Renal cortex interstitium (tissue), 15 donors: ENCODE measurements at places on chromosomes 1 and 21.

DNA sequence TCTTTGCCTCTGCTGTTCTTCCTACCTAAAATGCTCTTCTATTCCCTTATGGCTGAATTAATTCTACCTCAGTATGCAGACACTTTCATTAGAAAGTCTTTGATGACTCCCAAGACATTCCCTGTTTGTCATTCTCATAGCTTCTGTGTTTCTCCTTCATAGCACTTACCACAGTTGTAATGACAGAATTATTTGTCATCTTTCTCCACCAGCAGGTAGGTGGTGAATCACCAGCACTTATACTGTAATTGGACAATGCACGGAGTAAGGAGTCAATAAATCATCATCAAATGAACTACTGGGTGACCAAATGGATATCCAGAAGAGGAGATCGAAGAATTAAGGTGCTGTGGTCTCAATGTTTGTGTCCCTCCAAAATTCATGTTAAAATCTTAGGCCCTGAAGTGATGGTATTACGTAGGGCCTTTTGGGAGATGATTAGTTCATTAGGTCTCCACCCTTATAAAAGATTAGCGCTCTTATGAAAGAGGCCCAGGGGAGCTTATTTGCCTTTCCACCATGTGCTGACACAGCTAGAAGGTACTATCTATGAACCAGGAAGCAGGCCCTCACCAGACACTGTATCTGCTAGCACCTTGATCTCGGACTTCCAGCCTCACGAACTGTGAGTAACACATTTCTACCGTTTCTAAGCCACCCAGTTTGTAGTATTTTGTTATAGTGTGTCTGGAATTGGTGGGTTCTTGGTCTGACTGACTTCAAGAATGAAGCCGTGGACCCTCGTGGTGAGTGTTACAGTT, 2.4 kb upstream of the CCT8 start:
- no peak for DNase-seq

- no peak for DNase-seq
Measured at GRCh38 chr1:218665221-218665620, 320.1 kb downstream of the TGFB2 start.

GRCh38 chr1:3885611-3886010, 14.5 kb downstream of the C1orf174 start:
- DNase-seq = no peak

DNA sequence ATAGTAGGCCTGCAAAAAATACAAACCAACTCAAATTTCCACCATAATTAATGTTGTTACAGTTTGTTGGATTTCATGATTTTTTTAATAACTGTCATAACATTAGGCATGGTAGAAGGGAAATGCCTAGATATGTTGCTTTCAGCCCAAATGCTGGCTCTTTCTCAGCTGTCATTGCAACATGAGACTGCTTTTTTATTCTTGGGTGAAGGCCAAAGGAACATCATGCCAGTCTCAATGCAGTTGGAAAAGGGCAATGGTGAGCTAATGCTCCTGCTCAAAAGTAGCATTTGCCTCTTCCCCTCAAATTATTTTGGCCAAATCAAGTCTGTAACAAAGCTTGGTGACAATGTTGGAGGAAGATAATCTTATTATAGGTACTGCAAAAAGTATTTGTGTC, 877.7 kb upstream of the PRMT6 start:
- DNase-seq = no peak

GRCh38 chr1:47593013-47593568, 155.2 kb downstream of the FOXD2 start:
- no peak for DNase-seq

DNA sequence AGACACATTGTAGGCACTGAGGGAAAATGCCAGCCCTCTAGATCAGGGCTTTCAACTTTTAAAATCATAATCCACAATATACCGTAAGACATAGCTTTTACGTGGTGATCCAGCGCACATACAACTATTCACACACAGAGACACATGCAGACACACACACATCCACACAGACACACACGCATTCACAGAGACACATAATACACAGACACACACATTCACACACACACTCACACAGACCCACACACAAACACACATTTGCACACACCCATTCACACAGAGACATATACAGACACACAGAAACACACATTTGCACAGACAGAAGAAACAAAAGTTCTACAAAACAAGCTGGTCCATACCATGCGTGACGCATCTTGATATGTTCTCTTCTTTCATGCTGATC, 244.5 kb downstream of the RHOU start:
- DNase-seq = no peak

DNA sequence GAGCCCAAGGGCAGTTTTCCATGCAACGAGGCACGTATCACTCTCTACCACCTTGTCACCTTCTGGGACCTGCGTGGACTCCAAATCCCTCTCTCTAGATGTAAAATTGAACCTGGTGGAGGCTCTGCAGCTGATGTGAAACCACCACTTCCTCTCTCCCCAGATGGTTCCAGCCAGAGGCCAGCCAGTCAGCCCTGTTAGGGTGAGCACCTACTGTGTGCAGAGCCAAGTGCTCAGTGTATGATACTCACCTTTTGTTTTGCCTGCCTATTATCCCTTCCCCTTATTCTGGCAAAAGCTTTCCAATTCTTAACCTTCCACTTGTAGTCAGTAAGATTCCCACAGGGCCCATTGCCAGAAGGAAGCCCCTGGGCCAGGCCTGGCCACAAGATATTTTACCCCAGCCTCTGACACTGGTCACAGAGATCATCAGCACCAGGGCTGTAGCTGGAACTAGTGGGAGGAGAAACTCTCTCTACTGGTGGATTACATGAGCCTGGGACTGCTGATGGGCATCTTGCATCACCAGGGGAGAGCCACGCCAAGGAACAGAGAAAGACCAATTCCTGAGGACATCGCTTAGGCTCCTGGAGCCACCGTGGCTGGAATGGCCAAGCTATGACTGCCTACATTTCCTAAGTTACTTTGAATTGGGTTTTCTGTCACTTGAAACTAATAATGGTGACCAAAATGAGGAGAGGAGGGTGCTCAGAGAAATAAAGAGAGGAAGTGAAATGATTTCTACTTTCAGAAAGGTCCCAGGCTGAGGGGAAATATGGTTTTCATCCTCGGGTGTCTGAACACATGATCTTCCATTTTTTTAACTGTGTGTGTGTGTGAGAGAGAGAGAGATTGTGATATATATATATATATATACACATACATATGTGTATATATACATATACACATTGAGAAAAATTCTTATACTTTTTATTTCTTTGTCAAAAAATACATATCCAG, 26.6 kb upstream of the RD3 start:
- DNase-seq = no peak

- DNase-seq = no peak
Measured at GRCh38 chr1:36650200-36651065, 167.7 kb upstream of the CSF3R start.

GRCh38 chr1:155014709-155015508, 12.3 kb downstream of the ZBTB7B start:
- no peak for DNase-seq

GRCh38 chr1:53066891-53067738, 5.1 kb downstream of the PODN start:
- DNase-seq = no peak

GRCh38 chr1:46444466-46444865, 45.2 kb upstream of the DMBX1 start:
- DNase-seq = no peak

GRCh38 chr1:111832521-111833155, 76.9 kb downstream of the DDX20 start:
- DNase-seq = no peak

DNA sequence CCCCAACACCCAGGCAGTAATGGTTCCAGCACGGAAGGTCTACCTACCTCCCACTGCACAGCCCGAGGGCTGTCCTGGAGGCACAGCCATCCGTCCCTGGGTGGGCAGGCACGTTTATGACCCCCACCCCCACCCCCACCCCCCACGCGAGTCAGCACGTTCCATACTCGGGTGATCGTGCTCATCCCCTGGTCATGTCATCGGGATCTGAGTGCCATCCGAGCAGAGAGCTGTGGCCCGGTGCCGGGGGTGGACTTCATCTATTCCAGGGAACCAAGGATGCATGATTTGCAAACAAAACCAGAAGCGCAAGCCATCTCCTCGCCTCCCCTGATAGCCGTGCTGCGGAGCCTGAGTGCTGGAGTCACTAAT, 1.1 kb downstream of the TSPEAR start:
- no peak for DNase-seq

- no peak for DNase-seq
Measured at GRCh38 chr1:8763888-8764287, 53.6 kb downstream of the RERE start.

DNA sequence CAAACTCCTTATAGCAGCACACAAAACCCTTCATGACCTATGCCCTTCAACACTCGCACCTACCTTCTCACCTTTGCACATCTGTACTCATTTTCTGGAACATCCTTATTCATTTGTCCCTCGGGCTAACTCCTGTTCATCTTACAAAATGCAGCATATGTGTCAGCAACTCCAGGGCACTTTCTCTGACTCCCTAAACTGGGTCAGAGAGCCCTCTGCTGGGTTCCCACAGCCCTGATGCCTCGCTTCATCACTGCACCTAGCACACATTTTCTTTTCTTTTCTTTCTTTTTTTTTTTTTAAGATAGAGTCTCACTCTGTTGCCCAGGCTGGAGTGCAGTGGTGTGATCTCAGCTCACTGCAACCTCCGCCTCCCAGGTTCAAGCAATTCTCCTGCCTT, 54.0 kb downstream of the RAB3B start:
- no peak for DNase-seq

DNA sequence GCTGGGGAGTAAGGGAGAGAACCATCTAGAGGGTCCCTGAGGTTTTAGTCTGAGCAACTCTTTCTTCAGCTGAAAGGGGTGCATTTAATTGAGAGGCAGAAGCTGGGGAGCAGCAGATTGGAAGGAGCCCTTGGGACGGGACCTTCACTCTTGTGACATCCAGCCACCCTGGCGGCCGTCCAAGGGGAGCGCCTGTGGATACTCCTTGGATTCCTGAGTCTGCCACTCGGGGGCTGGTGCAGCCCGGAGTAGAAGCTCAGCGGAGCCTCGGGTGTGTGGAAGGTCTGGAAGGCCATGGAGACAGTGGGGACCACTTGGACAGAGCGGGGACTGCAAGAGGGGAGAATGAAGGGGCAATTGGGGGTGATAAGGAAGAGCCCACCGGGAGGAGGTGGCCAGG, 68.7 kb downstream of the AJAP1 start:
- no peak for DNase-seq

GRCh38 chr21:35681946-35682345, 378.4 kb downstream of the SETD4 start:
- DNase-seq = no peak

DNA sequence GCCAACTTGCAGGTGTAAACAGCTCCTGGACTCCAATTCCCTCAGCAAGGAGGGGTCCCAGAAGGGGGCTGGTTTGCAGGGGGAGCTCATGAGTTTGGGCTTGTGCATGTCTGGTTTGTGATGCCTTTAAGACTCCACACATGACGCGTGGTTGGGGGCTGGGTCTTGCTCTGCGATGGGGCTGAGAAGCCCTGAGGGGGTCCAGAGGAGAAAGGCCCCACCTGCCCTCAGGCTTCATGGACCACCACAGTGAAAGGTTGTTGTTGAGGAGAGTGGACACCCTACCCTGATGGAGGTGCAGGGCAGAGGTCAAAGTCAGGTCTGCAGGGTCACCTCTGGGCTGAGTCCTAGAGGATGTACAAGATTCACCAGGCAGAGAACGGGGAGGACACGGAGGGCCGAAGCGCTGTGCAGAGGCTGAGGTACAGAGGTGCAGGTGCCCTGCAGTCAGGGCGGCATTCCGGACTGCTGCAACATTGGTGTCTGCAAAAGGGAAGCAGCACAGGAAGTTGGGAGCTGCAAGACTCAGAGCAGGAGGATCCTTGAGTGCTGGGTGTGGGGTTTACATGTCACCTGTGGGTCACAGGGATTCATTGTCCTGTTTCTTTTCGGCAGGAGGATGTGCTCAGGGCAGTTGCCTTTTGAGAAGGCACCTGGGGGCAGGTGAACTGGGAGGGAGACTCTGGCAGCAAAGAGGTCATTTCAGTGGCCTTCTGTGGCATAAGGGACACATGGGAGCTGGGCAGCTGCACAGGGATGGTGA, 399.4 kb downstream of the PTPRU start:
- DNase-seq = no peak

- DNase-seq = no peak
Measured at GRCh38 chr1:16999863-17000262, 11.9 kb downstream of the ATP13A2 start.

GRCh38 chr1:36922071-36922470, 112.2 kb downstream of the GRIK3 start:
- DNase-seq = no peak

DNA sequence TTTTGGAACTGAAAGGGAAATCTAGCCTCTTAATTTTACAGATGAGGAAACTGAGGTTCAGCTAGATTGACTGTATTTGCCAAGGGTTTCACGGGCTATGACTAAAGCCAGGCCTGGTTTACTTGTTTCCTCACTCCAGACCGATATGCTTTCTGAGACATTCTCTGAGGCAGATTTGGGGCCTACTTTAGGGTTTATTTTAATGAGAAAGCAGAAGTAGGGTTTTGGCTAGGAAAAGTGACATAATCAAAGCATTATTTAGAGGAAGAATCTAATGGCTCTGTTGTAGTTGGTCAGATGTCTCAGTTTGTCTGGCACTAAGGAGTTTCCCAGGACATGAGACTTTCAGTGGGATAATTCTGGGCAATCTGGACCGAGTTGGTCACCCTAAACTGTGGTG, 1.5 kb upstream of the RPTN start:
- DNase-seq = no peak

GRCh38 chr1:59185163-59185860, 111.6 kb upstream of the FGGY start:
- DNase-seq = no peak

DNA sequence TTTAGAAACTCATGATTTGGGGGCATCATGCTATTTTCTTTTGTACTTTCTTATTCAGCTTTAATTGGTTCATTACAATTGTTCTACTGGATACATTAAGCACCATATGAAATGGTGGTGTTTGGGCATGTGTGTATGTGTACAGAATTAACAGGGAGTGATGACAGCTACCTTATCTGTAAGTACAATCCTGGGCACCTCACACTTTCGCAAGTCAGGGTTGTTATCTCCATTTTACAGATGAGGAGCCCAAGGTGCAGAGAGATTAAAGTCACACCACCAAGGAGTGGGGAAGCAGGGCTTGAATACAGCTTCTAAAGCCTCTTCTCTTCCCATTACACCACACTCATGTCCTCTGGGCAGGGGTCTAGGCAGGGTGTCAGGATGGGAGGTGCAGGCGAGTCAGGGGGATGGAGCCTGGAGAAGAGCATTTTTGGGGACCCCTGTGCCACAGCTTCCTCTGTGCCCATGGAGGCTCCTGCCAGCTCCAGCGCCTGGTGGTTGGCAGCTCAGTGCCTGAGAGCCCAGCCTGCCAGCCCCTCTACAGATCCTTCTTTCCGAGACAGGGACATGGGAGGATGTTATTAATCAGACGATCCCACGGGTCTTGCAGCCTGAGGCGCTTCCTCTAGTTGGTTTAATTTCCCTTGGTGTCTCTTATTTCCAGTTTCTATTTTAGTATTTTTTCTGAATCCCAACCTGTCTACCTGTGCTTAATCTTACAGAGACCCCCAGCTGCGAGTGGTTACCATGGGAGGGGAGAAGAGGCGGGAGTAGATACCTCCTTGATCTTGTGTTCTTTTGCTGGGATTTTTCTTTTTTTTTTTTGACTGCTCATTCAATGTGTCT, 126.2 kb upstream of the CD34 start:
- no peak for DNase-seq
